ENCODE measurements at places on chromosomes 3 and 15.

DNA sequence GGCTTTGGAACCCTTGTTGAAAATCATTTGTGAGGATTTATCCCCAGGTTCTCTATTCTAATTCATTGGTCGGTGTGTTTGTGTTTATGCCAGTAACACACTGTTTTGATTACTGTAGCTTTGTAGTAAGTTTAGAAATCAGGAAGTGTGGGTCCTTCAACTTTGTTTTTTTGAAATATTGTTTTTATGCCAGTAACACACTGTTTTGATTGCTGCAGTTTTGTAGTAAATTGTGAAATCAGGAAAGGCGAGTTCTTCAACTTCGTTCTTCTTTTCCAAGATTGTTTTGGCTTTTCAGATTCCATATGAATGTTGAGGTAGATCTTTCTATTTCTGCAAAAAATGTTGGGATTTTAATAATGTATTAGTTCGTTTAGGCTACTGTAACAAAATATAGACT lies 314.6 kb downstream of the RPLP1 start:
- no peak for DNase-seq

DNA sequence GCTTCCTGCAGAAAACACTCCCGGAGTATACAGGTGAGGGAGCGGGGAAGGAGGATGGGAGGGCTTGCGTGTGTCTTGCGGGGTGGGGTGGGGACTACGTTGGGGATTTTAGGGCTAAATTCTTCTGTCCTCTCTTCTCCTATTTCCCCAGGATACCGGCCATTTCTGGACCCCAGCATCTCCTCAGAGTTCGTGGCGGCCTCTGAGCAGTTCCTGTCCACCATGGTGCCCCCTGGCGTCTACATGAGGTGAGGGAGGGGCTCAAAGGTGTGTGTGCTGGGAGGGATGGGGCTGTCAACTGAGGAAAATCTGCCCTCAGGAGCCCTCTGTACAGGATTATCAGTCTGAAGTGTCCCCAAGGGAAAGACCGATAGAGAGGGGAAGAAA lies 6.6 kb downstream of the DUOX1 start:
- no peak for DNase-seq

DNA sequence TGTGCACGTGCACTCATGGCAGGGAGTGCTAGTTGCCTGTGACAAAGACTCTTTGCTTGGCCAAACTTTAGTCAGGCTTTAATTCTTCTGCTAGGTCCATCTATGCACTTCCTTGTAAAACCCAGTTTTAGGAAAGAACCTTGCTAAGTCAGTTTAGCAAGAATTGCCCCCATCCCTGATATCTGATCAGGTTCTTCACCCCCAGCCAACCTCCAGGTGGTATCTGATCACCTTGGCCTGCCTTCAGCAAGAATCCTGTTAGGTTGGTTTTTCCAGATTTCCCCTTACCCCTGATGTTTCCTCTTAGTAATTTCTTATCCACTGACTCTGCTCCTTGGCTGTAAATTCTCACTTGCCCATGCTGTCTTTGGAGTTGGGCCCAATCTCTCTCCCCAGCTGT lies 8.4 kb downstream of the HSPBAP1 start:
- no peak for DNase-seq

GRCh38 chr3:142586803-142587406 lies 8.4 kb upstream of the ATR start:
- no peak for DNase-seq

- peak; percentile 73 for DNase-seq
Measured at GRCh38 chr3:56494679-56495322, 26.5 kb upstream of the ERC2 start.

GRCh38 chr15:74343797-74344127 lies 23.7 kb downstream of the CYP11A1 start:
- DNase-seq: no peak

DNA sequence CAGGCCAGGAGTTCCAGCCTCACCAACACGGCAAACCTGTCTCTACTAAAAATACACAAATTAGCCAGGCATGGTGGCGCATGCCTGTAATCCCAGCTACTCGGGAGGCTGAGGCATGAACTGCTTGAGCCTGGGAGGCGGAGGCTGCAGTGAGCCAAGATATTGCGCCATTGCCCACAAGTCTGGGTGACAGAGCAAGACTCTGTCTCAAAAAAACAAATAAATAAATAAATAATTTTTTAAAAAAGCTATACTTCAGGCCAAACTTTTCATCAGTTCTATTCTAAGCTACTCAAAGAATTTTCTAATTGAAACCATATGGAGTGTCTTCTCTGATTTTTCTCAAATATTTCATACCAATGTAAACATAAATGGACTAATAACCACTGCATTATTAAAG lies 43.5 kb downstream of the PHC3 start:
- no peak for DNase-seq

DNA sequence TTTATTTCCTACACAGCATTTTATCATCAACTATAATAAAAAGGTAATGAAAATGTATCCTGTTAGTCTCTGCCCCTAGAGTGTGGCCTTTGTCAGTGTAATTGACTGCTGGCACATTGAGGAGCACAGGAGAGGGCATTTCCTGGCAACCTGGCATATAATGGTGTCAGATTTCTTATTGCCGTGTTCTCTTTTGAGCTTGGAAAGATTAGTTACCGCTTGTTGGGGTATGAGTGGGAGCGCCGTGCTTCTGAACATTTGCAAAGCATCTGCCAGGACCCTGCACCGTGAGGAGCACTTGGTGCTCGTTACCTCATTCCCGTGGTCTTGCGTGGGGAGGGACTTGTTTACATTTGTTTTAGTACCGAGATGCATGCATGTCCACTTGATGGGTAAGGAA lies 124.4 kb downstream of the PTPRG start:
- no peak for DNase-seq

- DNase-seq: no peak
Measured at GRCh38 chr3:123678108-123678511, 93.3 kb upstream of the HACD2 start.

DNA sequence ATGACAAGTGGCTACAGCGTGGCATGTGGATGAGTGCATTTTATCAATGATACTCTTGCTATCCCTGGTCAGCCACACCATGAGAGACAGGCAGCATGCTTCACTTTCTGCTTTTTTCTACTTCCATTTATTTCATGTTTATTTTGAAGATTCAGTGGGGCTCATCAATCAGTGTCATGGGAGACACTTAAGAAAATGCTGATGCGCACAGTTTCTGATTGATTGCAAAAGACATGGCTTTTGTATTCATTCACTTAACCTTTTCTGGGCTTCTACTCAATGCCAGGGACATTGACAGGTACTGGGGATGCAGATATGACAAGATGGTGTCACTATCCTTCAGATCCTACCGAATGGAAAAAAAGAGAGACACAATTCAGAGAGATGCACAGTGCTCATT lies 50.9 kb upstream of the CFAP161 start:
- no peak for DNase-seq

DNA sequence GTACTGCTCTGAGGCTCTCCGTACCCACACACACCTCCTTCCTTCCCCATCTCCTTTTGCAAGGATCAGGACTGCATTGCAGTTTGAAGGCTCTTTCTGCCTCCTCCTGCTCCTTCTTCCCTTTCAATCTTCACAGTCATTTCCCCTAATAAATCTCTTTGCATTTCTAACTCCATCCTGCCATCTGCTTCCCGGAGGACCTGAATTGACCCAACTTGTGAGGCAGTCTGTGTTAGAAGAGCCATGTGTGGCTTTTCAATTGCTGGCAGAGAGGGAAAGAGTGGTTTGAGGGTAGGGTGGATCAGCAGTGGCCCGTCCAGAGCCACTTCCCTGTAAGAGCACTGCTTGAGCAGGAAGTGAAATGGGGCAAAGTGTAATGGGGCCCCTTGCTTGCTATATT lies 35.8 kb downstream of the ANAPC13 start:
- DNase-seq: no peak

Measured in left ventricle myocardium inferior (tissue), 1 donor.